Foreskin melanocyte (primary cell): ENCODE measurements at places on chromosomes 2 and 18.

DNA sequence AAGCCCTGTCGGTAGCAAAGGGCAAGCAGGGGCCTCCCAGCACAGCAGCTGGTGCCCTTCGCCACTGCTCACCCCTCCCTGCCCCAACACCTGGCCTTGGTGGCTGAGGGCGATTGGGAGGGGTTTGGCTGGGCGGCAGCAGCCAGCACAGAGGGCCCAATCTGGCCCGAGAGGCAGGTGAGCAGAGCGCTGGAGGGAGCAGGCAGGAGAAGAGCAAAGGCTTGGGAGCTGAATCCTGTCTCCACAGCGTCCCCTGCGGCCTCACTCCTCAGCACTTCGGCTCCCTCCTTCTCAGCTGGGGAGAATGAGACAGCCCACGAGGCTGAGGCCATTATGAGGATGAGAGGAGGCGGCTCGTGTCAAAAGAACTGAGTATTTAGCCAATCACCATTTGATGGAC lies 74.9 kb upstream of the TAF1B start:
- no peak for DNase-seq

GRCh38 chr2:204346906-204347305 lies 198.4 kb upstream of the PARD3B start:
- DNase-seq, result no peak

GRCh38 chr2:231601356-231602229 lies 8.9 kb downstream of the TEX44 start:
- peak; percentile 57 for DNase-seq

DNA sequence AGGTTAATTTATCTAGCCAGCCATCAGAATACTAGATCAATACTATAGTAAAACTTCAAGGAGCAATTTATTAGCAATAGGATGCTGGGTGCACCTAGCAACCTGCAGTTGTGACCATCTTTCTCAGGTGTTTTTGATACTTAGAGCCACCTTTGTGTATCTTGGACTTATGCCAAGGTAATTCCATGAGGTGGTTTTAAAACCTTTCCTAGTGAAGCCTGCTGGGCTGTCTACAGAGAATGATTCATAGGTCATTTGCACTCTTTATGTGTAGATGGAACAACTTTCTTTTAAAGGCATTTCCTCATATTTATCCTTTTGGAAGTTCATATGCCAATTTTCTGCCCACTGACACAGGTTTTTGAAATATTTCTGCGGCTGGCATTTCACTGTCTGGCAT lies 1030.1 kb upstream of the POU3F3 start:
- no peak for DNase-seq

- DNase-seq, result no peak
Observed at GRCh38 chr18:30277676-30278075, 764.9 kb downstream of the DSC3 start.

- no peak for DNase-seq
Observed at GRCh38 chr18:45856531-45856930, 31.1 kb downstream of the SIGLEC15 start.

DNA sequence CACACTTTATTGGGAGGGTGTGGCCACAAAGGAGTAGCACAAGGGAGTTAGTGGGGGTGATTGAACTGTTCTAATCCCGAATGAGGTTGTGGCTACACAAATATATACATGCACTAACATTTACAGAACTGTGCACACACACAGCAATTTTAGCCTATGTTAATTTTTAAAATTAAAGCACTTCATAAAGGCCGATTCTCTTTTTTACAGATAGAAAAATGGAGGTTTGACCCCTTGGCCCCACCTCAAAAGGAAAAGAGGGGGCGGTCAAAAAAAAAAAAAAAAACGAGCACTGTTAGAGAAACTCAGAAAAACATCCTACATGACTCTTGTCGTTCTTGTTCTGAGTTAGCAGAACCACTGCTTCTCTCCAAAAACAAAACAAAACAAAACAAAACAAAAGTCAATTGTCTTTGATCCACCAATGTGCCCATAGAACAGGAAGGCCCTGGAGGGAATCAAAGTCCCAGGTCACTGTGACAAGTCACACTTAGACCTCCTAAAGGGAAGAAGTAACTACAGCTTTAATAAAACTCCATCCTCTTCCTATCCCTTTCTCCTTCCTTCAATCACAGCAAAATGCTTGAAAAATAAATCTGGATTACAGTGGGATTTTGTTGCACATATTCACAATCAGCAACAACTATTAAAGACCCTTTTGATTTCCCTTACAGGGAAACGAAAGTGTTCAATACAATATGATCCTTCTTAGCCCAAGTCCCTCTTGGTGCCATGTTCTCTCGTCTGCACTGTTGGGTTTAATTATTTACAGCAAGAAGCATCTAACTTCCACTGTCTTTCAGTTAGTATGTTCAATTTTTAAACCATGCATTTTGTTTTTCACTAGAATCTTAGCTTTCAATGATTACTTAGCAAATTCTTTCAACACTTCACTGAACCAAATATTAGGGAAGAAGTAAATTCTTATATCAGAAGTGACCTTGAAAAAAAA lies 16.6 kb downstream of the LRP2 start:
- DNase-seq, result no peak

- no peak for DNase-seq
Observed at GRCh38 chr2:229150317-229150716, 120.8 kb downstream of the PID1 start.

DNA sequence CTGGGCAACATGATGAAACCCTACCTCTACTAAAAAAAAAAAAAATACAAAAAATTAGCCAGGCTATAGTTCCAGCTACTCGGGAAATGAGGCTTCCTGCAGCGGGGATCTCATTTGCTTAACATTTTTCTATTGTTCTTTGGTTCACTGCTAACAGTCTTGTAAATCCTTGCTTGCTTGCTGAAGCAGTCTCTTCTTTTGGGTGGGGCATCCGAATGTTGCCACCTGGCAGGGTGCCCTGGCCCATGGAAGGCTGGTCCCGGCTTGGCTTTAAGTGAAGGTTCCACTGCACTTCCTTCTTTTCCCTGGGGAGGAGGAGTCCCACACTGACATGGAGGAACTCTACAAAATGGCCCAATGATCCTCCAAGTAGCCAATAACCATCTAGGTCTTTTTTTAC lies 6.0 kb upstream of the ANKRD29 start:
- no peak for DNase-seq

GRCh38 chr2:60834270-60834717 lies 47.1 kb upstream of the REL start:
- DNase-seq, result no peak

DNA sequence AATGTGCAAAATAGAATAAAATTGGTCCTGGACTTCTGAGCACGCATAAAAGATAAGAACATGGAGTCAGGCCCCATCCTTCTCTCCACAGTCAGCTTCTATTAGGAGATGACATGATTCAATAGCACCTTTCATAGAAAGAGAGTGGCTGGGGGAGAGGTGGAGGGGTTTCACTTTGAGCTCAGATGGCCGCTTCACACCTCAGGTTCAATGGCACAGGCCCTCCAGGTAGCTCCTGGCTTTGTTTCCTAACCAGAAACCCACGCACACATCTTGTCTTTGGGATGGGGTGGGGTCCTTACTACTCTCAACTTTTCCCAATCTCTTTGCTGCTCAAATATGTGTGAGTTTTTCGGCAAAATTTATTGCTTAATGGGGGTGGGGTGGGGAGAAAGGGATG lies 332.3 kb downstream of the CLIP4 start:
- DNase-seq, result no peak

GRCh38 chr2:155310589-155310988 lies 612.1 kb downstream of the KCNJ3 start:
- DNase-seq, result peak; percentile 16

- DNase-seq, result no peak
Observed at GRCh38 chr2:105103481-105103880, 65.6 kb downstream of the MRPS9 start.

DNA sequence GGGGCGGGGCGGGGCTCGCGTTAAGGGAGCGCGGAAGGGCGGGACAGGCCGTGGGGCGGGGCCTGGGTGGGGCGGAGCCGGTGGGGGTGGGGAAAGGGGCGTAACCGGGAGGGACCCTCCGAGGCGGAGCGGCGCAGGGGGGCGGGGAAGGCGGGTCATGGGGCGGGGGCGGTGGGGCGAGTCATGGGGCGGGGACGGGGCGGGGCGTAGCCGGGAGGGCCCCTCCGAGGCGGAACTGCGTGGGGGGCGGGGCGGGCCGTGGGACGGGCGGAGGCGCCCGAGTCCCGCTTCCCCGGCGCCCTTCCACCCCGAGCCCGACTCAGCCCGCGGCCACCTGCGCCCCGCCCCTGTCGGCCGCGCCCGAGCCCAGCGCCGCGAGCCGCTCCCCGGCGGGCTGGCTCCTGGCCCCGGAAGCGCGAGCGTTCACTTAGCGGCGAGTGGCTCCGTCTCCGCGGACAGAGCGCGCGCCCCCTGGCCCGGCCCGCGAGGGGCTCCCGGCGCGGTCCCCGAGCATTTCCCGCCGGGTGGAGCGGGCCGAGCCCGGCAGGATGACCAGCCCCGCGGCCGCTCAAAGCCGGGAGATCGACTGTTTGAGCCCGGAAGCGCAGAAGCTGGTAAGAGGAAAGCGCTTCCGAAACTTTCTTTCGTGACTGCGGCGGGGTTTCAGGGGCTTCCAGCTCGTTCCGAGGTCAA lies 64.7 kb downstream of the LRRFIP1 start:
- DNase-seq, result no peak

DNA sequence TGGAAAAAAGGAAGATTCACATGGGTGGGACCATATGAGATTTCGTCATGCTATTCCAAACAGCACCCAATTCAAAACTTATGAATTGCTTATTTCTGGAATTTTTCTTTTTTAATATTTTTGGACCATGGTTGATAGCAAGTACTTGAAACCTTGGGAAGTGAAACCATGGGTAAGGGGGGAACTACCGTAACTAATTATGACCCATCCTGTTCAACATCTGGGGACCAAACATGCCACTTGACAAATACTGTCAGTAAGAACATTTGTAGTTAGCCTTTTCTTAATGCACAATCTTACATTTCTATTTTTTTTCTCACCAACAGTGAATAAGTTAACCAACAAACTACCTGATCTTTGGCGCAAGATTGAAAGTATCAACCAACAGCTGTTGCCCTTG lies 105.7 kb upstream of the TTC39C start:
- DNase-seq, result no peak

- no peak for DNase-seq
Observed at GRCh38 chr2:58890865-58891525, 649.9 kb upstream of the FANCL start.

DNA sequence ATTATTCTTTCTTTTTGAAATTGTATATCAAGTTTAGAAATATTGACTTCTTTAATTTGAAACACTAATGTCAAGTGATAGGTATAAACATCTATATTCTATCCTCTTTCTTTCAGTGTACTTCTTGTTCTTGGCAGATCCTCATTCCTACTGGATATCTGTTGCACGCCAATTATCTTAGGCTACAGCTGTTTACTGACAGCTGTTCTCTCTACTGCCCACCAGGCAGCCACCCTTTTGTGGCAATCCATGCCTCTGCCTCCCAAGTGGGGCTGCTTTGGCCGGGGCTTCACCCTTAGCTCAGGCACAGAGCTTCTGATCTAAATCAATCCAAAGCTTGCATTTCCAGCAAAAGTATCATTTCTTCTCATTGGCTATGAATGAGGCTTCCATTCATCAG lies 50.6 kb upstream of the ITSN2 start:
- no peak for DNase-seq

DNA sequence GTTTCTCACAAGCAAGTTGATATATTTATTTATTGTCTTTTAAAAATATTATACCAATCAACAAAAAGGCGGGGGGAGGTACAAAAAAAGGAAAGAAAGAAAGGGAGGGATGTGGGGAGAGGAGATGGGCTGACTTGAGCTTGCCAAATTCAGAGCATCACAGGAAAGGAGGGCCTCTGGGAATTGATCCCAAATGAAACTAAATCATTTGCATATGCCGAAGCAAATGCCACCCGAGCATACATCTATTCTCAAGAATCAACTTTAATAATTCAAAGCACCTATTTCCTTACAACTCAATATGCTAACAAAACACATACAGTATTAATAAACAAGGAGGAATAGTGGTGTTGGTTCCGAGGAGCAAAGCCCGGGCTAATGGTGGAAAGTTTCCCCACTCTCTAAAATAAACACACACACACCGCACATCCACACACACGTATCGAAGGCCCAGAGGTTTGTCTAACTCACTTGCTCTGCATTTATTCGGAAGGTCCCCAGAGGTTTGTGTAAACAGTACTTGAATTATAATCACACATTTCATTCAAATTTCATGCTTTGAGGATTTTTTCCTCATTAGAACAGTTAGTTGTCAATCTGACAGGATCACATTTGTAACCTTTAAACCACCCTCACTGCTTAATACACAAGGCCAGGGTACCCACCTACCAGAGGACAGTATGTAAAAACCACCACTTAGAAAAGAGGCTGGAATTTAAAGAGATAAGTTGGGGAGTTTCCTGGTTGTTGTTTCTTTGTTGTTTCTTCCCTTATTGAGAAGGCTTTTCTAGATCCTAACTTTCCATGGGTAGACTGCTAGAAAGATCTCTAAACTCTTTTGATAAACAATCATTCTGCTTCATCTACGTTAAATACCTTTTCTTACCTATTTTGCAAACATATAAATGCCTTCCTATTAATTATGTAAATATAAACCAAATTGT lies 264.7 kb downstream of the TCF4 start:
- no peak for DNase-seq

DNA sequence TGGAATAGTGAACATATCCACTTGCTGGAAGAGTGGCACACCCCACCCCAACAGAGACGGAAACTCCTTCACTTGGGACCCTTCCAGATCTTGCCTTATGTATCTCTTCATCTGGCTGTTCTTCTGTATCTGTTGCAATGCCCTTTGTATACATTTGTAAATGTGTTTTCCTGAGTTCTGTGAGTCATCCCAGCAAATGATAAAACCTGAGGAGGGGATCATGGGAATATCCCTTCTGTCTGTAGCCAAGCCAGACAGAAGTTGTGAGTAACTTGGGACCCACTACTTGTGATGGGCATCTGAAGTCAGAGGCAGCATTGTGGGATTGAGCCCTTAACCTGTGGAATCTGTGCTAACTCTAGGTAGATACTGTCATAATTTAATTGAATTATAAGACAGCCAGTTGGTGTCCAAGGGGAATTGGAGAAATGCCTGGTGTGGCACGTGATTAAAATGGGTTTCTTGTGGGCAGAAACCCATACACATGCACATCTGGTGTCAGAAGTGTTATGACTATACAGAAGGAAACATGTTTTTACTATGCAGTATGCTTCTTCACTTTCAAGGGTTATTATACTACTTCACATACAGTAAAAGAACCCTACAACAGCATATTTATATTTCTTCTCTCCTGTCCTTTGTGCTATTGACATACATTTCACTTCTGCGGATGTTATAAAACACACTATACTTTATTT lies 32.3 kb upstream of the TMEM247 start:
- DNase-seq, result no peak
